CD14-positive monocyte (primary cell): ENCODE measurements at places on chromosomes 11 and 22.

DNA sequence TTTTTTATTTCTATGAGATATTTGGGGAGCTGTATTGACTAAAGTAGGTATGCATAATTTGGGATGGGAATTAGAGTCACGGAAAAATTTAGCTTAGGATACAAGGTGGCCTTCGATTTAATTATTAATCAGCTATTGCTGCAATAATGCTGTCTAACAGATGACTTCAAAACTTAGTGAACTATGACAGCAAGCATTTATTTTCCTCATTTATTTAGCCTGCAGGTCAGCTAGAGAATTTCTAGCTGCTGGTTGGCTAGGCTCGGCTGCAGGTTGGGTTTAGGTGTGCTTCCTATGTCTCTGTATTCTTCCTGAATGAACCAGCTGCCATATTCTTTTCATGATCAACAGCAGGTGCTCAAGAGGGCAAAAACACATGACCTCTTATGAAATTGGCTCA, 181.8 kb upstream of the RAG2 start:
- no peak for DNase-seq

DNA sequence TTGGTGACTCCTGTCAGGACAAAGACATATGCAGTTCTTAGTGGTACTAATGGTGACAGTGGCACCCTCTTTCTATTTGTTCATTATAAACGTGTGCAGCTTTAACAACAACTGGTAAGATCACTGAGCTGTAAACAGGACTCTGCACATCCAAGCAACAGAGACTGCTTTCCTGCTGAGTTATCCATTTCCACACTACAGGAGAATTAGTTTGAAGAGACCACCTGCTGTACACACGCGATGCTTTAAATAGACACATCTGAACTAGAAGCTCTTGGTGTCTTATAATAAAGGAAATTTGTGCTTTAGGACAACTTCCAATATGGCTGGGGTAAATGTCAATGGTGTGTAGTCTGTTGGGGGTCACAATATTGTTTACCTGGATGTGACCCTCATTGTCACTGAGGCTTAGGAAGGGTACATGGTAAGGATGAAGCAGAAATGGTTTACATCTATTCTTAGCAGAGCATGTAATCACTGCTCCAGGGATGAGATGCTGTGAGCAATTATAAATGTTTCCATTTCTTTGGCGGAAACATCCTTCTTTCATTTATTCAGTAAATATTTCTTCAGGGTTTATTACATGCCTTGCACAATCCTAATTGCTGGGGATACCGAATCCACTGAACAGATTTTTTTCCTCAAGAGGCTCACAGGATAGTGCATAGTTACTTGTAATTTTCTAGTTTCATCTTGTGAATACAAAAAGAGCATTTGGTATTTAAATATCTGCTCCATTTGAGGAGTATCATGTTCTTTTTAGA, 354.0 kb upstream of the CCDC90B start:
- no peak for DNase-seq

- no peak for DNase-seq
Measured at GRCh38 chr11:12865863-12866595, 143.1 kb upstream of the RASSF10 start.

DNA sequence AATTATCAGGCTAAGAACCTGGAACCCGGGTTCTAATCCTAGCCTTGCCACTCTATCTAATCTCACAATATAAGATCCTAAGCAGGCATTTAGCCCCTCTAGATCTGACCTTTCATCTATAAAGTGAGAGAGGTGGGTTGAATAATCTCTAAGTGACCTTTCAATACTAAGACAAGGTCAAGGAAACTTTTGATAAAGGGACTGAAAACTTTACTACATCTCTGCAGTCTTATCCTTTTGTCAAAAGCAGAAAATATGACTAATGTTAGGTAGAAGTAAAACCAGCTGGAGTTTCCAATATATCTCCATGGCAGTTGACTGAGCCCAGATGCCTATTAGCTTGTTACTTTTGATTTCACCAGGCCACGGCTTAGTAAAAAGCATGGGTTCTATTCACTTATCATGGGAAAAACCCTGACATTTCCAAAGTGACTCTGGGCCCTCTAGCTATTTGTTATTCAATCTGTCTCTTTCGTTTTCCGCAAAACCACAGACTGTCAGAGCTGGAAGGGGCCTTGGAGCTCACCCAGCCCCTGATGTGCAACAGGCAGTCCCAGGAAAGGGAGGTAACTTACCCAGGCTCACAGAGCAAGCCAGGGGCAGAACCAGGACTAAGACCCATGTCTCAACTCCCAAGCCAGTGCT, 75.8 kb downstream of the RAB30 start:
- no peak for DNase-seq

- DNase-seq: no peak
Measured at GRCh38 chr22:45261407-45262088, 20.9 kb upstream of the KIAA0930 start.

- peak; percentile 82 for DNase-seq
Measured at GRCh38 chr11:69055598-69056516, 7.1 kb downstream of the TPCN2 start.

- no peak for DNase-seq
Measured at GRCh38 chr11:1199241-1199750, 23.6 kb upstream of the MUC5B start.

DNA sequence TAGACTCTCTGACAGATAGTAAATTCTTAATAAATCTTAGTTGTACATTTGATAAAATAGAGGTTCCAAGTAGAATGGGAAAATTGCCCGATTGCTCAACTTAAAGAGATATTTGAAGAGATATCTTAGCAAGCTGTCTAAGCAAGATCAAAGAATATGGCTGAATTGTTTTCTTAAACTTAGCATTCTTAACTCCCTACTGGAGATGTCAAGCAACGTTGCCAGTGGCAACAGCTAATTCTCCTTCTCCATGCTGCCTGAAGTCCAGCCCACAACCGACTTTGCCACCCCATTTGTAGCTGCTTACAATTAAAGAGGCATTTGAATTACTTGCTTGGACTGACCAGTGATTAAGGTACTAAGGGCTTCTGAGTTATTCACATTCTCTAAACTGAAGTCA, 94.4 kb downstream of the FAM181B start:
- DNase-seq: no peak

DNA sequence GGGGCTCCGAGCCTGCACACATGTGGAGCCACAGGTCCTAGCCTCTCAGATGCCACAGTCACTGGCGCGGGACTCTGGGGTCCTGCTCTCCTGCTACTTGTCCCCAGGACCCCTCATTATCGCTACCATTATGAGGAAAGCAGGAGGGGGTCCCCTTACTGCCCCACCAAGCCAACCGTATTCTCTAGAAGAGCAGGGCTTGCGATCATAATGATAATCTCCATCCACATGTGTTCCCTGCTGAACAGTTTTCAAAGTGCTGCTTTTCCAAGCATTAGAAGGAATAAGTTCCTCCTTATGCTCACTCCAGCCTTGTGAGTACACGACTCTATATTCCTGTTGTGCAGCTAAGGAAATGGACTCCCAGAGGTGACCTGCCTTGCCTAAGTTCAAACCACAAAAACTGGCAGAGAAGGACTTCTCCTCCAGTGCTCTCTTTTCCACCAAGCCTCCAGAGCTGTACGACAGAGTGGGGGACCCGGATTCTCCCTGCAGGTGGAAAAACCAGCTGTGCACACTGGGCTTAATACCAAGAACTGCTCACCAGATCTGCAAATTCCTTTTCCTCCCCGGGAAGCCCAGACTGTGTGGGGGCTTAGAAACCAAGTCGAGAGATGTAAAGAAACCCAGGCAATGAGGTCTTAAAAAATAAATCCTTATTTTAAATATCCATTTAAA, 92.8 kb upstream of the DRD2 start:
- no peak for DNase-seq

DNA sequence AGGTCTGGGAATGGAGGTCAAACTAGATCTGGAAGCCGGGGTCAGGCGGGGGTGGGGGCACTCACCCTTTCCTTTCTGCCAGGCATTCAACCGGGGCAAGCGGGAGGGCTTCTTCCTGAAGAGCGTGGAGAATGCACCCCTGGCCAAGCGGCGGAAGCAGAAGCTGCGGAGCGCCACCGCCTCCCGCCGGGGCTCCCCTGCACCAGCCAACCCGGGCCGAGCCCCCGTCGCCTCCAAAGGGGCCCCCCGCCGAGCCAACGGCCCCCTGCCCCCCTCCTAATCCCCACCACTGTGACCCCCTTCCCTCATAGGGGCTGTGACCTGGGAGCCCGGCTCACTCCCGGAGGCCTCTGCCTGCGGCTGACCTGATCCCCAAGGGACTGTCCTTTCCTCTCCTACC, 12.2 kb downstream of the RPS6KA4 start:
- DNase-seq: no peak

DNA sequence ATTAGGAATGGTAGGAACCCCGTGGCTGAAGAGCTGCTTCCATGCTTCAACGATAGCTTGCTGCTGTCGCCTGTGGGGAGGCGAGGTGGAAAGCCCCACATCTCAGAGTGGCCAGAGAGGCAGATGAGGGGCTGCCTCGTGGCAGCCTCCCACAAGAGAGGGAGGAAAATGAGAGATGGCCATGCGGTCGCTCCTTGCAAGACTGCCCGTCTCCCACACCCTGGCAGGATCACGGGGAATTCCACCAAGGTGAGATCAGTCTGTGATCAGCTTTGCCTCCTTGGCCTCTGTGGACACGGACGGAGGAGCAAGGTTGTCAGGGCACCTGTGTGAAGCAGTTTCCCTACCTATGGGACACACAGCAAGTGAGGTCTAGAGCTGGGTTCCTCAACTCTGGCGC, 3.0 kb downstream of the CRYBA4 start:
- DNase-seq: no peak
